ENCODE measurements at places on chromosomes 3 and 15.
A peak's percentile ranks its signal among the peaks of the same experiment; 100 is the strongest.

- no peaks in the 10 kb centered on the region for H3K27me3 ChIP-seq
- no peaks in the 10 kb centered on the region for H3K4me1 ChIP-seq
- H3K4me3 ChIP-seq = no peak overlapping the region
- no peak overlapping the region for H3K27ac ChIP-seq
- DNase-seq = no peak
Observed at GRCh38 chr3:56025326-56025725, 442.9 kb downstream of the ERC2 start.

DNA sequence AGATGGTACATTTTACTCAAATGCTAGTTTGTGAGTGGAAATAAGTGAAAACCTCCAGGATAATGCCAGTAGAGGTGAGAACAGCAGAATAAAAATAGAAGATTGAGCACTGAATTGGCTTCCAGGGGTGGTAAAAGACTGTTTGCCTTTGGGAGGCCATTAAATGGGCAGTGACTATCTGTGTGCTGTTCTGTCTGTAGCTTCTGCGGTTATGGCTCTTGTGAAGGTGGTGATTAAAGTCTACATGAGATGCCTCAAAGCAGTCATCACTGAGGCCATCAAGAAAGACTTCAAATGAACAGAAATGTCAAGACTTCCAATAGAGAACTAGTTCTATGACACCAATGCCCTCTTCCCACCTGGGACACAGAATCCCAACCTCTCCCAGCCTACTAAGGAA, 108.8 kb downstream of the EFHB start:
- DNase-seq = no peak
- H3K4me3 ChIP-seq = no peak overlapping the region
- no peaks in the 10 kb centered on the region for H3K27me3 ChIP-seq
- no peaks in the 10 kb centered on the region for H3K4me1 ChIP-seq
- no peaks in the 10 kb centered on the region for H3K36me3 ChIP-seq
- no peak overlapping the region for H3K27ac ChIP-seq

DNA sequence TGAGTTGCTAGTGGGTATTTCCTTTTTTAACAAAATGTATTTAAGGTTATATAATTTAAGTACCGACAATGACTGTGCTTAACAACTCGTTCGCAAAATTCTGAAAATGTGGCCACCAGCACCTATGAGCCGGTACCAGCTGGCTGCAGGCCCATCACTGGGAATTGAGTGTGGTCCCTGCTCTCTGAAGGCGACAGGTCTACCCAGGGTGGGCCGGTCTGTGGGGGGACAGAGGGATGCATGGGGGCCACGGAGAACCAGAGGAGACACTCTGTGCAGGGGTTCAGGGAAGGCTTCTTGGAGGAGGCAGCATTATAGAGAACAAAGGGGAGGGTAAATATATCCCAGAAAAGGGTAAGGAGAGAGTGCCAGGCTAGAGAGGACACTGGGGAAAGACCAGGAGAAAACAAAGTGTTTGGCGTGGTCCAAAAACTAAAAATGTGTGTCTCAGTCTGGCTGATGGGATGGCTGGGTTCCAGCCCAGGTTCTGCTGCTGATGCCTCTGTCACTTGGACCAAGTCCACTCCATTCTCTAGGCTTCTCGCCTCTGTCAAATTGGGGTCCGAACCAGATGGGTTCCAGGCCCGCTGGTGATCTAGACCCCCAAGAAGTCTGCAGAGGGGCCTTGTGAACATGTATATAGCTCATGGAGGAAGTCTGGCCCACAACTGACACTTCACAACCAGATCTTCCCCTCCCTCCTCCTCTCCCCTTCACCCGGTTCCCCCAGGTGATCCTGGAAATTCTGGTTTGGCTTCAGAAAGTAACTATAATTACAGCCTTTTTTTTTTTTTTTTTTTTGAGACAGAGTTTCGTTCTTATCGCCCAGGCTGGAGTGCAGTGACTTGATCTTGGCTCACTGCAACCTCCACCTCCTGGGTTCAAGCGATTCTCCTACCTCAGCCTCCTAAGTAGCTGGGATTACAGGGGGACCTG, 10.7 kb upstream of the CYP11A1 start:
- peaks cover 18% of the 10 kb centered on the region for H3K4me1 ChIP-seq
- no peak overlapping the region for H3K4me3 ChIP-seq
- H3K27ac ChIP-seq = peak overlapping the region; percentile 65
- no peaks in the 10 kb centered on the region for H3K27me3 ChIP-seq

GRCh38 chr3:187025254-187025655, 94.9 kb downstream of the ST6GAL1 start:
- DNase-seq = no peak
- no peak overlapping the region for H3K27ac ChIP-seq
- no peak overlapping the region for H3K4me3 ChIP-seq
- H3K36me3 ChIP-seq = no peaks in the 10 kb centered on the region
- no peaks in the 10 kb centered on the region for H3K27me3 ChIP-seq

GRCh38 chr3:145904138-145904537, 256.8 kb downstream of the PLOD2 start:
- DNase-seq = no peak
- no peak overlapping the region for H3K27ac ChIP-seq

DNA sequence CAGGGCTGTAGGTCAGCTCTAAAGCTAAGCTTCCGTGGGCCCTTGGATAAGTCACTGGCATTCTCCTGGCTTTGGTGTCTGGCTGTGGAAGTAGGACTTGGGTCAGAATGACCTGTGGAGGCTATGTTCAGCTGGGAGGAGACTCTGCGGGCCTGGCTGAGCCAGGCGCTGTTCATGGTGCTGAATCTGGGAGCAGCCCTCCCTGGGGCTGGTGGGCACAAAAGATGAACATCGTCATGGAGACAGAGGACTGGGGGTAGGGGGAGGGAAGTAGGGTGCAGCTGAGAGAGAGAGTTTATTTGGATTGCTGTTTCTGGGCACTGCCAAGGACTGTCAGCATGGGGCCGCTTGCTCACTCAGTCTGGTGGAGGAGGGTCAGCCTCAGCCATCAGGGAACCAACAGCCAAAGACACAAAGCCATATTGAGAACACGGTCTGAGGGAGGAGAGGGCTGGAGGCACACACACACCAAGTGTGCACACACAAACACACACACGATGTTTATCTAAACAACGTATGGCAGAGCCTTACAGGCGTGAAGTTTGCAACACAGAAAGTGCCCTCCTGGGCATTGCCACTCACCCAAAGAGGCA, 120.7 kb upstream of the LINGO1 start:
- no peaks in the 10 kb centered on the region for H3K36me3 ChIP-seq
- no peaks in the 10 kb centered on the region for H3K27me3 ChIP-seq
- H3K27ac ChIP-seq = no peak overlapping the region
- H3K4me3 ChIP-seq = no peak overlapping the region
- no peaks in the 10 kb centered on the region for H3K4me1 ChIP-seq
- DNase-seq = peak; percentile 64

DNA sequence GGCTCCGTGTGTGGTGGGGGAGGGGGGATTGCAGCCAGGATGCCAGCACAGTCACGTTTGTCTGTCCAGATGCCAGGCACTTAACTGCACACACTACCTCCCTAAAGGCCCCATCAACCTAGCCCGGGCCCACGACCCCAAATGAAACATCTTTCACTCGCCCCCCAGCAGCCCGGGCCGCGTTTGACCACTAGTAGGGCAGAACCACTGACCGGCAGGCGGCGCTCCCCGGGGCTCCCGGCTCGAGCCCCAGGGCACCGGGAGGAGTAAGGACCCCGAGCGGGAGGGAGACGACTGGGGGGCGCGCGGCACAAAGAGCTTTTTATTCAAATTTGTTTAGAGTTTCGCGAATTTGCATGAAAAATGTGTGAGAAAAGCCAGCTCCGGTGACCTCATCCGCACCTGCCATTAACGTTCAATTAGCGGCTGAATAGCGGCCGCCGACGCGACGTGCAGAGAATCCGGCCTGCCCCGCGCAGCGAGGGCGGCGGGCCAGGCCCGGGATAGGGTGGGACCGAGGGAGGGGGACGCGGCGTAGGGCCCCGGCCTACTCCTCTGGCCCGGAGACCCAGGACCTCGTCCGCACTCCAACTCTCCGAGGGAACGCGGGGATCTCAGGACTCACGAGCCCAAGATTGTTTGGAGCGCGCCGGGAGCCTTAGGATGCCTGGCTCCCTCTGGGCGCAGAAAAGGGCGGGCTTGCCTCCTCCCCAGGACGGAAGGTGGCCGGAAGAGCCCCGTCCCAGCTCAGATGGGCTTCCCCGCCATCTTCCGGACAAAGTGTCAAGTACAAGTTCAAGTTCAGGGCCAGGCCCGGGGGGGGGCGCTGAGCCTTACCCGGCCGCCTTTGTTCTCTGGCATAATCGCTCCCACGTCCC, 64.9 kb upstream of the POLG start:
- no peaks in the 10 kb centered on the region for H3K4me1 ChIP-seq
- H3K4me3 ChIP-seq = peak overlapping the region; percentile 26
- H3K27ac ChIP-seq = no peak overlapping the region
- no peaks in the 10 kb centered on the region for H3K27me3 ChIP-seq

- DNase-seq = no peak
- H3K36me3 ChIP-seq = no peaks in the 10 kb centered on the region
- no peaks in the 10 kb centered on the region for H3K27me3 ChIP-seq
- H3K4me1 ChIP-seq = no peaks in the 10 kb centered on the region
- no peak overlapping the region for H3K27ac ChIP-seq
Observed at GRCh38 chr3:162368417-162368816, 871.8 kb downstream of the OTOL1 start.

- no peak overlapping the region for H3K27ac ChIP-seq
- H3K4me3 ChIP-seq = no peak overlapping the region
- no peaks in the 10 kb centered on the region for H3K36me3 ChIP-seq
- H3K27me3 ChIP-seq = no peaks in the 10 kb centered on the region
- peak; percentile 76 for DNase-seq
Observed at GRCh38 chr3:37855363-37855970, 6.2 kb upstream of the CTDSPL start.

DNA sequence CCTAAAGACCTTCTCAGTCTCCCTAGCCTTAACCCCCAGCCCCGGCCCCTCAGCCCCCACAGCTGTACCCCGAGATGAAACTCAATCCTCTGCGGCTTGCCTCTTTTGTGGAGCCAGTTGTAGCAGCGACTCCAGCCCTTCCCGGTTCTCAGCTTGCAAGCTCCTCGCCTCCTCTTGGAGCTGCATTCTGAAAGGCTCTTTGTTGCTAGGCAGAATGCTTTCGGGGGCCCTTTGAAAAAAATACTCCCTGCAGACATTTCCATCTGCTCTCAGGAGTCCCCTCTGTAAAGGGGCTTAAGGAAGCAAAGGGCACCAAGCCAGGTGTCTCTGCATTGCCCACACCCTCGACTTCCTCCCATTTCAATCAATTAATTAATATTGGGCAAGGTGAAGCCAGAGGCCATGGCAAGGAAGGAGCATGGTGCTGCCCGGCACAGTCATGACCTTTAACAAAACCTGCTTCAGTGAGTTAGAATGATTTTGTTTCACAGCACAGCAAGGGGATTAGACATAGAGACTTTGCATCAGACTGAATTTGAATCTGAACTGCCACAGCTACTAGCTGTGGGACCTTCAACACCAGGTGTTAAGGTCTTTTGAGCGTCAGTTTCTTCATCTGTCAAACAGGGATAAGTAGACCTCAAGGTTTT, 65.5 kb downstream of the SRGAP3 start:
- no peaks in the 10 kb centered on the region for H3K4me1 ChIP-seq
- no peak for DNase-seq
- H3K36me3 ChIP-seq = no peaks in the 10 kb centered on the region

DNA sequence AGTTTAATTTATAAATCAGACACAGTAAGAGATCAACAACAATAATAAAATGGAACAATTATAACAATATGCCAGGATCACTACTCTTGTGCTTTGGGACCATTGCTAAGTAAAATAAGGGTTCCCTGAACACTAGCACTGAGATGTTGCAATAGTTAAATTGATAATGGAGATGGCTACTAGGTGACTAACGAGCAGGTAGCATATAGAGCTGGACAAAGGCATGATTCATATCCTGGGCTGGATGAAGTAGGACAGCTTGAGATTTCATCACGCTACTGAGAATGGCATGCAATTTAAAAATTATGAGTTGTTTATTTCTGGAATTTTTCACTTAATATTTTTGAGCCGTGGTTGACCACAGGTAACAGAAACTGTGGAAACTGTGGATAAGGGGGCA, 20.7 kb upstream of the MYZAP start:
- no peak for DNase-seq
- H3K27ac ChIP-seq = no peak overlapping the region
- H3K4me1 ChIP-seq = no peaks in the 10 kb centered on the region
- H3K27me3 ChIP-seq = no peaks in the 10 kb centered on the region

DNA sequence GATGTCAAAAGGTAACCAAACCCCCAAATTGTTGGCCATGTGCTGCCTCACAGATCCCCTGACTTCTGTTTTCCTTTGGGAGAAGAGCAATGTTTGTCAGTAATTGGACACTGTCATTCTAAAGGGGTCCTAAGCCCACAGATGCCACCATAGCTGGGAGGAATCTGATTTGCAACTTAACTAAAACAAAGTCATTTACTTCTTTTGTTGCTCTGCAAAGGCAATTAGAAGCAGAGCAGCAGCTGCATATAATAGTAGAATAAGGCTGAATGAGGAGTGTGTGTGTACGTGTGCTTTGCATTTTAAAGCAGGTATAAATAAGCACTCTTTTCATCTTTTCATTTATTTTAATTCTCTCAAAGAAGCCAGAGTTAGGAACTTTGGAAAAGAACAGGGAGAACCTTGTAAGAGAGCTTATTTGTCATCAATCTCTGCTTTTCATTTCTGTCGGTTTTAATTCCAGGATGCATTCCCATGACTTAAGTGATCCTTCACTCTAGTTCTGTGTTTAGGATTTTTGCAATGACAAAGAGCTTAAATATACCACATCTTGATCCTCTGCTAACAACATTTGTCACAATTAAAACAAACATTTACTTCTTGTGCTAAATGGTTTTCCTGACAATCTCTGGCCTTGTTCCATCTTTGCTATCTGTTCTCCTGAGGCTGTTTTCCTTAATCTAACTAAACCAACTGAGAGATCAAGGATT, 530.2 kb upstream of the CBLB start:
- H3K27ac ChIP-seq = no peak overlapping the region
- no peak overlapping the region for H3K4me3 ChIP-seq
- no peaks in the 10 kb centered on the region for H3K36me3 ChIP-seq
- no peak for DNase-seq
- H3K4me1 ChIP-seq = no peaks in the 10 kb centered on the region
- H3K27me3 ChIP-seq = no peaks in the 10 kb centered on the region

DNA sequence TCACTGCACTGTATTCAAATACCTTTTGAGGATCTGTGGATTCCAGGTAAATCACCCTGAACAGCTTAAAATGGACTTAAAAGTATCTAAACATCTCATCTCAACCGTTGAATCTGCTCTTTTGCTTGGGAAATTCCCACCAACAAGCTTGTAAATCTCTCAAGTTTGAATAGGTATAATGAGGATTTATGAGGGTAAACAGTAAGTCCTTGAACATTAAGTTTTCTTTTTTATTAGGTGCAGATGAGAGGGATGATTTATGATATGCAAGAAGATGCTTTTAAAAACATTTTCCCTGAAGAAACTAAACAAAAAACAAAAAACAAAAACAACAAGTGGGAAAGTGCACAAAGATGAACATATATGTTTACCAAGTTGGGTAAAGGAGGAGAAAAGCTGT, 290.6 kb downstream of the ROBO1 start:
- DNase-seq = no peak
- no peaks in the 10 kb centered on the region for H3K36me3 ChIP-seq
- no peak overlapping the region for H3K27ac ChIP-seq
- no peak overlapping the region for H3K4me3 ChIP-seq
- no peaks in the 10 kb centered on the region for H3K27me3 ChIP-seq
- H3K4me1 ChIP-seq = no peaks in the 10 kb centered on the region

Measured in Caco-2 (cell line).